ENCODE measurements at places on chromosomes 12 and 14. TPM values are rescaled to one million over a fixed set of nuclear protein-coding genes. Genes with fewer than 3 reads are reported as not detected.

GRCh38 chr12:124678421-124678893 is 111.0 kb upstream of the NCOR2 start:
- DNase-seq, result no peak

DNA sequence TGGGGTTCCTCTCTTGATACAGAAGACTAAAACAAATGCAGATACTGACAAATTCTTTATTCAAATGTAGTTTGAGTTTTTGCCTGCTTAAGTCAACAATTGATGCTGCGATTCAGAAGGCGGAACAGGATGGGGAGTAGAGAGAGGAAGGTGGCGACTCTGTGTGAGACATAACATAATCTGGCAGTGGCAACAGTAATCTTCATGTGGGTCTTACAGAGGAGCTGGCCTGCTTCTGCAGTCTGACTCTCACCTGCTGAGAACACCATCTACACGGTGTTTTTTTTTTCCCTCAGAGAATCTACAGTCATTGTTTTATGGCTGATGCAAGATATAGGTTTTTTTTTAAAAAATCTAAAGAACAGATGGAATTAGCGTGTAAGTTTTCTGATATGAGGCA is 10.1 kb downstream of the CCDC92 start:
- DNase-seq, result no peak

DNA sequence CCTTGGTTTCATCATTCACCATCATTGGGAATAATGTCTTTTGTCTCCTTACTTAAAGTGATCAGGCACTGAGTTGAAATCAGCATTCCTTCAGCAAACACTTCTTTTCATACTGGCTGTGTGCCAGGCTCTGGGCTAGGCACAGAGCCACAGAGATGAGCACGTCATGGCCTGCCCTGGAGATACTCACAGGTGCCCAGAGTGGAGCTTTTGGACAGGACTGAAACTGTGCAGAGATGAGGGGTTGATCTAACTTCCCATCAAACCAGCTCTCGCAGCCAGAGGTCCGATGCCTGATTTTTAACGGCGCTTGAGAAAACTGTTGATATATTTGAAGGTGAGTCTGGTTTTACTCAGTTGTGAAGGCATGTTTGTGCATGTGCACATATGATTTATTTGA is 43.1 kb downstream of the CACNA1C start:
- DNase-seq, result peak; percentile 8

- DNase-seq, result no peak
Measured at GRCh38 chr12:91460469-91460868, 277.9 kb upstream of the DCN start.

- DNase-seq, result no peak
Measured at GRCh38 chr14:80764496-80764895, 177.0 kb downstream of the CEP128 start.

The FAM181A gene
- total RNA-seq, result 0.17 TPM

Data from mammary epithelial cell (primary cell).